ENCODE measurements at places on chromosomes 6 and 20.

DNA sequence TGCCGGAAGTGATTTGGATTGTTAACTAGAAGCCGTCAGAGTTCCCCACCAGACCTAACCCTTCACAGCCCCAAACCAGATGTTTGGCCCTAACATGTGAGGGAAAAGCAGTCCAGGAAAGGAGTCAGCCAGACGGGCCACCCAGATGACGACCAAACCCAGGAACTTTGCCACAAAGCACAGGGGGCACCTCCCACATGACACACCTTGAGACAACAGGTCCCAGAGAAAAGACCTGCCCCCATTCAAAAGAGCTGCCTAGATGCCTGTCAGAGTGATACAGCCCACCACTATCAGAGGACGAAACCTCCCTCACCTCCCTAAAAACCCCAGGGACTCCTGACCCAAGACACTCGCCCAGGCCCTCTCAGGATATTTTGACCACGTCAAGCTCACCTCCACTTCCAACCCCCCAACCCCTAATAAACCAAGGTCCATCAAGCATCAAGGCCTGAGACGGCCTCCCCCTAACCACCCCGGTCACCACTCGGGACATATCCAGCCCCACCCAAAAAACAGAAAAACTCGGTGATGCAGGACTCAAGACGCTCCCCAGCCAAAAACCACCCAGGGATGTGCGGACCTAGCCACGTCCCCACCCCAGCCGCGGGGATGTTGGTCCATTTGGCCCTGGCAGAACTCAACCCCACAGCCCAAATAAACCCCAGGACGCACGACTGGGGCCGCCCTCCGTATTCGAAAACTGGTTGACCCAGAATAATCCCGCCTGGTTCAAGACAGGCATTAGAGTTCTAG is 662 bp downstream of the ZNF343 start:
- DNase-seq, result no peak

DNA sequence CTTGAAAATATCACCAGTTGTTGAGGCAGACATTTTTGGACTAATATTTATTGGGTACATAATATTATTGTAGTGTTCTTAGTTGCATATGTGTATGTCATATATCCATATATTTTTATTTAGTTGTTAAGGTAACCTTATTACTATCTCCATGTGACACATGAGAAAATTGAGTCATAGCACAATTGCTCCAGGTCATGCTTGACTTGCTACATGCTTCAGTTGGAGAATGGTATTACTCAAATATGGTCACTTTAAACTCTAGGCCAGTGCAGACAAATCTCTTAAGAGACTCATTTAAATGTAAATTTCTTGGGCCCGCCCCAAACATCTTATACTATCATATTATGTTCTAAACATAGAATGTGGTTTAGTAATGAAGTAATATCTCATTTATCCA is 246.1 kb downstream of the RIMS1 start:
- no peak for DNase-seq

DNA sequence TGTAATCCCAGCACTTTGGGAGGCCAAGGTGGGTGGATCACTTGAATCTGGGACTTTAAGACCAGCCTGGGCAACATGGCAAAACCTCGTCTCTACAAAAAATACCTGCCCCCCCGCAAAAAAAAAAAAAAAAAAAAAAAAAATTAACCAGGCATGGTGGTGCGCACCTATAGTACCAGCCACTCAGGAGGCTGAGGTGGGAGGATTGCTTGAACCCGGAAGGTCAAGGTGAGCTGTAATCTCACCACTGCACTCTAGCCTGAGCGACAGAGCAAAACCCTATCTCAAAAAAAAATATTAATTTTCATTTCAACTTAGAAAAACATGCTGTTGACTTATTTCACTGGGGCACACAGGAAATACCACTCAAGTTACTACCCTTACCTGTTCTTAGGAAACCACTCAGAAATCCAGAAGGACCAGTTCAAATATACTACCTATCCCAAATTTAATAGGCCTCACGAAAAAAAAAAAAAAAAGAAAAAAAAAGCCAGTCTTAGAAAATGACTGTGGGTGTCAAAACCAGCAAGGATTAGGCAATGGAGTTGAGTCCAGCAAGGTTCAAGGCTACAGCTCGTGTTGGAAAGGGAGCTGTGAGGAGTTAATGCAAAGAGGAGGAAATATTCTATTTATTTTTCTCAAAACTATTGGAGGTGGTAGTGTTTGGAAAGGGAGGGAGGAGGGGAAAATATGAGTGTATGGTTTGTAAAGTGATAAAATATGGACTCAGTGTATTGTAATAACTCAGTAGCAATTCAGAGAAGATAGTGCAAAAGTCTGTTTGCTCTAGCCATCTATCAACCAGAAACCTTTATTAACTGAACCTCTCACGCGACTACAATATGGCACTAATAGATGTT is 33.9 kb upstream of the PIM1 start:
- DNase-seq, result no peak

DNA sequence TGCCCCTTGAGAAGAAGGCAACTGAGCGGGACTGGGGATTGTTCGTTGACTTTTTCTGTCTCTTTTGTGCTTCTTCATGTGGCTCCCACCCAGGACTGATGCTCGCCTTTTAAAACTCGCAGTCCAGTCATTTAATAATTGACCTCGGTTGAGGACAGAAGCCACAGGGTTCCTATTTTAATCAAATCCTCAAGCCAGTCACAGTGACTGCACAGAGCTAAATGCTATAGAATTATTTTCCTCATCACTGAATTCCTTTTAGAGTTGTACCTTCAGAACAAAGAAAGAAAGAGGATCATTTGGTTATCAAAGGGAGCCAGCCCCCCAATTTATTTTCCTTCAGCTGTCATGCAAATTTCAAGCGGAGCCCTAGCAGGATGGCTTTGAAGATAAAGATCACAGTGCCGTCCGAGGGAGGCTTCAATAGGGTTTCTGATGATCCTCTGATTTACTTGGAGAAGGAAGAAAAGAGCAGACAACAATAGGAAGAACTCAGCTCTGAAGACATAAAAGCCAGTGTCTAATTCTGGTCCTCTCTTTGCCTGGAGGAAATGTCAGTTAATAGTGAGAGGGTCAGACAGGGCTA is 186.6 kb downstream of the DOK5 start:
- DNase-seq, result no peak

DNA sequence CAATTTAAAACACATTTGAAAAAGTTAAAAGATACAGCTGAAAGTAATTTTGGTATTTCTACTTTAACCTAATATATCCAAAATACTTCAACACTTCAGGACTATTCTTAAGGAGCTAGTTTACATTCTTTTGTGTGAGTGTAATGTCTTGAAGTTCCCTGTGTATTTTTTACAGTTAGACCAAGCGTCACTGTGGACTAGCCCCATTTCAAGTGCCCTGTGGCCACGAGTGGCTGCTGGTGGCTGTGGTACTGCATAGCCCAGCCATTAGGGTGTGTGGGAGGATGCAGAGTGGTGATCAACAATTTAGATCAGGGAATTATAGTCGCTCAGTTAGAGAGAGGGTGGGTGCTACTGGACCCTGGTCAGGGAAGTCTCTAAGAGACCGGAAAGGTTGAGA is 869 bp upstream of the CST5 start:
- no peak for DNase-seq

GRCh38 chr6:5997420-5997987 is 9.2 kb downstream of the NRN1 start:
- no peak for DNase-seq

DNA sequence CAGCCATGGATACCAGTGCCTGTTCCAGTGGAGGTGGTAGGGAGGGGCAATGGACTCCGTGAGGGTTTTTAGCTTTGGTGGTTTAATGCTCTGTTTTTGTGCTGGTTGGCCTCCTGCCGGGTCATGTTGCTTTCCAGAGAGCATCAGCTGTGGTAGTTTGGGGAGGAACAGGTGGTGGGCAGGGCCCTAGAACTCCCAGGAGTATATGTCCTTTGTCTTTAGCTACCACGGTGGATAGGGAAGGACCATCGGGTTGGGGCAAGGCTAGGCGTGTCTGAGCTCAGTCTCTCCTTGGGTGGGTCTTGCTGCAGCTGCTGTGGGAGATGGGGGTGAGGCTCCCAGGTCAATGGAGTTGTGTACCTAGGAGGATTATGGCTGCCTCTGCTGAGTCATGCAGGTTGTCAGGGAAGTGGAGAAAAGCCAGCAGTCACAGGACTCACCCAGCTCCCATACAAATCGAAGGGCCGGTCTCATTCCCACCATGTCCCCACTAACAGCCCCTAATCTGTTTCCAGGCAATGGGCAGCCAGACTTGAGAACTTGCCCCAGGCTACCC is 38.9 kb downstream of the MRAP2 start:
- no peak for DNase-seq

- DNase-seq, result no peak
Observed at GRCh38 chr6:143647191-143647590, 30.6 kb upstream of the PHACTR2 start.

DNA sequence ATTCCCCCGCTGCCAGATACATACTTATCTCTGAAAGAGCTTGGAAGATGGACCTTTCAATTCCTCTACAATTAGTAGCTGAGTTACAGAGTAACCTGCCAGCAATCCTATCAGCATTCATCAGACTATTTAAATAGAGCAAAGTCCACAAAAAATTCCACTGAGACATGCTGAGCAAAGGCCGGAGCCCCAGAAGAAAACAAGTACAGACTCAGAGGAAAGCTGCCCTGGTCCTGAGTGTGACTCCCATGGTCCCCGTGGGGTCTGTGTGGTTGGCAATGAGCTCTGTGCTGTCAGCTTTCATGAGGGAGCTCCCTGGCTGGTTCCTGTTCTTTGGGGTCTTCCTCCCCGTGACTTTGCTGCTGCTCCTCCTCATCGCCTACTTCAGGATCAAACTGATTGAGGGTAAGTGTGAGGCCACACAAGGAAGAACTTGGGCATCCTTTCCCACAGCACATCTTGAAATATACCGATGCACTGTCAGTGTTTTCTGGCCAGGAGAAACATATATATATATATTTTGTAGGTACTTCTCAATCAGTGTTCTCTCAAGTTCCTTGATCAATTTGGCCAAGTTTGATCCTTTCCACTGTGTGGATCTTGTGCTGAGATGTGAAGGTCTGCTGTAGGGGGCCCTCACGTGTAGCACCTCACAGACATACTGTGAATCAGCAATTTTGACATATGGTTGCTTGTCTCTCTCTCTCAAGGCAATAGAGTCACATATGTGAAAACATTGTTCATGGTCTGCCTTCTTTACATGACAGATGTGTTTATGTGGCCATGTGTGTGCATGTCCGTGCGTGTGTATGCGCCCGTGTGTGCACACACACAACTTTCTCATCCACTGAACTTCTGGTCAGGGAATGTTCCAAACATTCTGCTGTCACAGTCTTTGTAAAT is at the start of gene SMLR1:
SMLR1 (plus strand) TSS at position 160 of the 903 bp plus-strand sequence; CDS start at position 168, 8 bp downstream.
- DNase-seq, result no peak

DNA sequence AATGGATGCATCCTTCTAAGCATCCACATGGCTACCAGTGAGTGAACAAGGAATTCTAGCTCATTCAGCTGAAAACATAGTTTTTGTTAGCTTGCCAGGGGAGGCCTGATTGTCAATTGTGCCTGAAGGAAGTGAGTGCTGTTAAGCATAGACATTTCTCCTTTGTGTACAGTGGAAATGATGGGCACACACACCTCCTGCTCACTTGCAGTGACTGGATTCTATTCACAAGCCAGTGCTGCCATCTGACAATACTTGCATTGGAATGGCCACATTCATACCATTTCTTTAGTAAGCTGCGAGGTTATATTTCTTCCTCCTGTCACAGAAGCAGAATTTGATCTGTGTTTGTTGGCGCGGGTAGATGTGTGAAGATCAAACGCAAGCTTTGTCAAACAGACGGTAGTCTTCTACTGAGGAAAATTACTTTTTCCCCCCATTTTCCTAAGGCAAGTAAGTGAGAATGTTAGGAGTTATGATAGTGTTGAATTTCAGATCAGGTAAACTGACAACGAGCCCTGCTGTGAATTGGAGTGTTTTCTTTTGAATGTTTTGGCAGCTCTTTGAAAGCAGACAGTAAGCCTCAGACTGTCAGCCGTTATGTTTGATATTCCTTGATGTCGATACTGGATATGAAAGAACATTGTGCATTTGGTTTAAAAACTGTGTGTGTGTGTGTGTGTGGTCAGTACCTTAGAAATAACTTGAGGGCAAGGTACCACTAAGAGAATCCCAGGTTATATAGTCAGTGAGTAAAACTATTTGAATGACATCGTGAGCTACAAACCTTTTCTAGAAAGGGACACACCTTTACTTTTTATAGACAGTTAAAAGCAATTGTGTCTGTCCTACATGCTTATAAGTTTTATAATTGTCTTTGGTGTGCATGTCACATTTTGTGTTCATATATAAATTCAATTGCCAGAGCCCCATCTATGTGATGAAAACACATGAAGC is 84.2 kb upstream of the BMP2 start:
- DNase-seq, result no peak

GRCh38 chr6:129673748-129674147 is 36.2 kb downstream of the ARHGAP18 start:
- no peak for DNase-seq

DNA sequence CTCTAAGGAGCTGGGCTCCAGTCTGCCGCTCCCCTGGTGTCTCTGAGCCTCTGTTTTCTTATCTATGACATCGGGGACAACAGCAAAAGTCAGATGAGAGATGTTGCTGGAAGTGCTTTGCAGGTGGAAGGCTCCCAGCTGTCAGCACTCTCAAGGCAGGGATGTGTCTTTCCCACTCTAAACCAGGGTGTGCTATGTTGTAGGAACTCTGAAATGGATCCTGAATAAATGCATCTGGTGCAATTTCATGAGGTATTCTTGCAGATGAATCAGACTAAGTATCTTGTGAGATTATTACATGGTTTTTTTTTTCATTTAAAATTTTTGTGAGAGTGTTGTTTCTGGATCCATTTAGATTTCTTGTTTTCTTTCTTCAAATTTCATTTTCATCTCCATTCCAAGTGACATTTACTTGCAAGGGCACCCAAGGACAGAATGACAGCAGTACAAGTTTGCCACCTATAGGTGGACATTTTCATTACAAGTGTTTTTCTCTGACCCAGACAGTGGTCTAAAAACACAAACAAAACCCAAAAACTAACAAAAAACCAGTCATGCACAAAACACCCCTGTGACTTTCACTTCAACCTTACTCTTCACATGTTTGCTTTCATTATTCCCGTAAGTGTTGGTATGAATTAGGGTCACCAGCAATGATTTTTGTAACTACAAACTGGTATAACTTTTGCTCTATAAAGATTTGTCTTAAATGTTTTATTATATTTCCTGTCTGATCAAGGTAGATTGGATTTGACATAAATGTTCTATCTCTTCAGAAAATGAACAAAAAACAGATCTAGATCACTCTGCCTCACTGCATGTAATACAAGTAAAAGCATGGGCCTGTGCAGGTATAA is 14.7 kb upstream of the SIM1 start:
- no peak for DNase-seq

DNA sequence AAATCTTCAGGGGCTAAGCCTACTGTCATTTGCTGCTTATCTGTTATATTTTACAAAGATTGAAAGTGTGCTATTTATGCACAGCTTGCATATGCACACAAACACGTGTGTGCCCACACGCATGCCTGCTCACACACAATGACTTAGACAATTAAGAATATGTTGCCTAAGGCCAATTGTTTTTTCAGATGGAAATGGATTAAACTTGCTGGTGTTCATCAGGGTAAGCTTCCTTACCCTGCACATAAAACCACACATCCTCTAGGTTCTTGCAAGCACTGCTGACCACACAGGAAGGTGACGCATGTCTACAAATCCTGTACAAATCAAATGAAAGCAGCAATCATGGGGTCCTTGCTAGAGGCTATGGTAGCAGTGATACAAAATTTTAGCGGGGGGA is 58.4 kb downstream of the GJA10 start:
- peak; percentile 42 for DNase-seq

- DNase-seq, result no peak
Observed at GRCh38 chr20:6864740-6865139, 97.3 kb downstream of the BMP2 start.

Measured in activated CD8-positive, alpha-beta memory T cell treated with anti-CD3 and anti-CD28 coated beads for 4 hours (primary cell).